ENCODE measurements at places on chromosomes 5 and 9. TPM values are rescaled to one million over a fixed set of nuclear protein-coding genes. Genes with fewer than 3 reads are reported as not detected.

Gene GPR151
- not detected for total RNA-seq

Gene PCAT7
- total RNA-seq, result not detected

Gene TICAM2
- 3.3 TPM for total RNA-seq

Gene SHOC1
- total RNA-seq, result under 0.01 TPM

Gene ADGRV1
- 0.18 TPM for total RNA-seq

Gene TNC
- 46.8 TPM for total RNA-seq

Gene ITGA1
- 40.2 TPM for total RNA-seq

Gene SPTLC1
- total RNA-seq, result 92.0 TPM
